ENCODE measurements at places on chromosomes 1 and 21. TPM values are rescaled to one million over a fixed set of nuclear protein-coding genes. Genes with fewer than 3 reads are reported as not detected.
A peak's percentile ranks its signal among the peaks of the same experiment; 100 is the strongest.

GRCh38 chr1:183567584-183567983, 22.7 kb downstream of the NCF2 start:
- no peak for DNase-seq

DNA sequence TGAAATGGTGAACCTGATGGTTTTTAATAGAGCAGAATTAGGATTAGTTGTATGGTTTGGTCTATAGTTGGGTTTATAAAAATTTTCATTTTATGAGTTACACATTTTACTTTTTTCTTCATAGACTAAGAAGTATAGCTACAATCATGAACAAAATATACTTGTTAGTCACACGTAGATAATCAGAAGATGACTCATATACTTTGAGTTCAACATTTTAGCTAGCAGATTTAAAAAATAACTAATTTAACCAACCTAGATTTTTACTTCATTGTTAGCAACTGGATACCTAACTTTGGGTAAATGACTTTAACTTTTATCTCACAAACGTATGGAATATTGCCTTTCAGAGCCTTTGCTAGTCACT, 27.9 kb downstream of the MORC3 start:
- no peak for DNase-seq

DNA sequence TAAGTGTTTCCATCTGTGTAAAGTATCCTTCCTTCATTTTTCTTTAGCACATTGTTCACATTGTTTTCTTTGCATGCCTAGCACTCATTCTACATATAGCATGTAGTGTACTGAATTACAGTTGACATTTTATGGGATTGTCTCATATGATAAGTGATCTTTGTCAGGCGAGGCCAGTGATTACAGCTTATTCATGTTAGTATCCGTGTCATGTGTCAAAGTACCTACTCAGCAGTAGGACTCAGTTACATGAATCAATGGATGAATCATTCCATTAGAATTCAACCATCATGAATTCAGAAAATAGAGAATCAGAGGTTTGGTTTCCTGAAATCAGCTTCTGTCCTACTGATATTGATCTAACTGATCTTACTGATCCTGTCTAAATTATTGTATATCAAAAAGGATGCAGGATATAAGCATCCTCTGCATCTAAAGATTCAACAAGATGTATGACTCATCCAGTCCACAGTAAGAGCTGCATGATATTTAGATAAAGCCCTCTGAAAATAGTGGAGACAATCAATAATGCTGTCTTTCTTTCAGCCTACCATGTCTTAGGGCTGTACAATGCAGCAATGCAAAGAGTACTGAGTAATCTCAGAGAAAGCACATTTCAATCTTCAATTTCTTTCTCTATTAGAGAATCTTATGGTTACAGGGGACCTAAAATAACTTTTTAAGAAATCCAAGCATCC, 20.7 kb upstream of the HRNR start:
- no peak for DNase-seq

GRCh38 chr21:18138507-18138906, 106.1 kb upstream of the CHODL start:
- no peak for DNase-seq

GUCA2B gene
- polyA plus RNA-seq, result not detected

- no peak for DNase-seq
Observed at GRCh38 chr1:21217812-21218596, 41.3 kb upstream of the EIF4G3 start.

- no peak for DNase-seq
Observed at GRCh38 chr1:10387677-10388386, 11.0 kb upstream of the PGD start.

SERPINC1 gene
- polyA plus RNA-seq, result not detected

DNA sequence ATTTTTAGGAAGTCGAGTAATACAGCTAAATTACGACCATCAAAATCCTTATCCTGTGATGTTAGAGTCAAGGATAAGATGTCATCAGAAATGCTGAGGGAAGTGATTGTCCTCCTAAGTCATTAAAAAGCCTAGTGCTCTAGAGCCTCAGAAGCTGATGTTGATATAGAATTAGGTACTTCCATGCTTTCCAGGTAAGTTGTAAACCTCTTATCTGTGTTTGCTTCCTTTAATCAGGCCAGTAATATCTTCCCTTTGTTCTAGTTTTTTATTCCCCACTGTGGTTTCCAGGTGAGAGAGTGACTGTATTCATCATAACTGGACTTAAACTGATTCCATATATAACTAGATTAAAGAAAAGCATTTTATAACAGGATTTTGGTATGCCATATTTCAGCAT, 44.4 kb downstream of the SMG7 start:
- no peak for DNase-seq

- no peak for DNase-seq
Observed at GRCh38 chr1:156899956-156900718, 6.6 kb downstream of the PEAR1 start.

PGLYRP3 gene
- not detected for polyA plus RNA-seq

- DNase-seq, result no peak
Observed at GRCh38 chr1:239274242-239274830, 112.0 kb upstream of the CHRM3 start.

- DNase-seq, result no peak
Observed at GRCh38 chr1:9324246-9325096, 31.8 kb downstream of the SPSB1 start.

DNA sequence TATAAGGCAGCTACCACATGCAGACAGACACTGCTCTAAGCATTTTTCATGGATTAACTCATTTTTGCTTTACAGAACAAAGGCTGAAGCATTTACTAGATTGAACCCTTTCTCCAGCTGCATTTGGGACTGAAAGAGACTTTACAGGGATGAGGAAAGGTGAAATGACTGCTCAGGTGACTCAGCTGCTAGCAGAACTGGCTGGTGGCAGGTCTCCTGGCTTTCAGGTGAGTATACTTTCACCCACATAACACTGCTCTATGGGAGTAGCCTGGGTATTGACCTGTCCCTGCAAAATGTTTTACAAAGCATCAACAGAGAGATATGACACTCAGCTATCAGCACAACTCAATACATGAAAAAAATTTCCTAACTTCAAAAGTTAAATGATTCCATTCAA, 2.6 kb upstream of the CCDC185 start:
- DNase-seq, result no peak

- DNase-seq, result peak; percentile 68
Observed at GRCh38 chr1:47432071-47433036, 5.5 kb upstream of the FOXD2 start.

DNA sequence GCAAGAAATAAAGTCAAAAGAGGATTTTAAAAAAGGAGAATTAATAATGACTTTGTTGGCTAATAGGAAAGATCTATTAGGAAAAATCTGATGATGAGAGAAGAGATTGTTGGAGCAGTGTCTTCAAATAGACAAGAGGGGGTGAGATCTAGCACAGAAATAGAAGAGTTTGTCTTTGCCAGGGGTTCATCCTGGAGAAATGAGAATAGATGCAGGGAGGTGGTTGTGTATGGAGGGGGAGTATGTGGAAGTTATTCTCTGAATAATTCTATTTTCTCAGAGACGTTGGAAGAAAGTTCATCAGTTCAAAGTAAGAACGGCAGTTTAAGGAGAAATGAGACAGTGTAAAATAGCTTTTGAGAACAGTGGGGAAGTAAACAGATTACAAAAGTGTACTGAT, 161.3 kb downstream of the TM2D1 start:
- DNase-seq, result no peak

SDF4 gene
- 73.8 TPM for polyA plus RNA-seq

- DNase-seq, result no peak
Observed at GRCh38 chr1:165686121-165686970, 12.0 kb downstream of the ALDH9A1 start.

MROH7 gene
- not detected for polyA plus RNA-seq

GRCh38 chr1:190908246-190908645, 430.6 kb upstream of the BRINP3 start:
- no peak for DNase-seq

- no peak for DNase-seq
Observed at GRCh38 chr1:54716299-54717047, 812 bp downstream of the TTC4 start.

GJA4 gene
- polyA plus RNA-seq, result not detected

GRCh38 chr21:23921670-23922418, 1685.4 kb downstream of the MRPL39 start:
- no peak for DNase-seq

DNA sequence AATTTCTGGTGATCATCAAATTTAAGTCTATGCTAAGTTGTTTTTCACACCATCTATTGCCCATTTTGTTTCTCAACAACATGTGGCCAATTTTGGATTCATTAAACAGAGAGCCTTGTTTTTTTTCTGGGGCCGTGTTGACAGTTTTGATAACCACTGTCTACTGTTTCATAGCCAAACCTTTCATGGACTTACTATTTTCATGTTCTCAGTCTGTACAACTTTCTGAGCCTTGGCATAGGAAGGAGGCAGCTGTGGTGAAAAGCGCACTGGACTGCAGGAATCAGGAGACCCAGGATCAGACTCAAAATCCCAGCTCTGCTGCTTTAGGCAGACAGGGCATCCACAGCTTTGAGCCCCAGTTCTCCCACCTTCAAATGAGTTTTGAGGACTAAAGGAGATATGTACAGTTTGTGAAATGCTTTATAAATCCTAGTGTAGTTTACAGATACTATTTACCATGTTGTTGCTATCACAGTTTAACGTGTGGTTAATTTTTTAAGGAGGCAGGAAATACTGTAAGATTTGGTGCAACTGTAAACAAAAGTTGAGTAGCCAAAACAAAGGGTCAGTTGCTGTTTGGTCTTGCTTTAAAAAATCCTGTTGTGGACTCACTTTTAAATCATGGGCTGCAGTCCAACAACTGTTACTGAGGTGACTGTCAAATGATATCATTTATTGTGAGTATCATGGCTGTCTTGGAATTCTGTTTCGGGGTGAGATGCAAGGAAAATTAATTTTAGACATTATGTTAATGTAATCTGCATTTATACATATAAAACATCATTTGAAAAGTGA, 2.9 kb downstream of the MACO1 start:
- DNase-seq, result no peak

- no peak for DNase-seq
Observed at GRCh38 chr1:56978819-56979218, 13.0 kb upstream of the C8B start.

GRCh38 chr21:37266515-37267221, 466 bp downstream of the VPS26C start:
- DNase-seq, result no peak

DISP1 gene
- polyA plus RNA-seq, result 2.7 TPM

ANKRD34A gene
- polyA plus RNA-seq, result 0.25 TPM

TFF3 gene
- polyA plus RNA-seq, result not detected

TMEM82 gene
- not detected for polyA plus RNA-seq

DNA sequence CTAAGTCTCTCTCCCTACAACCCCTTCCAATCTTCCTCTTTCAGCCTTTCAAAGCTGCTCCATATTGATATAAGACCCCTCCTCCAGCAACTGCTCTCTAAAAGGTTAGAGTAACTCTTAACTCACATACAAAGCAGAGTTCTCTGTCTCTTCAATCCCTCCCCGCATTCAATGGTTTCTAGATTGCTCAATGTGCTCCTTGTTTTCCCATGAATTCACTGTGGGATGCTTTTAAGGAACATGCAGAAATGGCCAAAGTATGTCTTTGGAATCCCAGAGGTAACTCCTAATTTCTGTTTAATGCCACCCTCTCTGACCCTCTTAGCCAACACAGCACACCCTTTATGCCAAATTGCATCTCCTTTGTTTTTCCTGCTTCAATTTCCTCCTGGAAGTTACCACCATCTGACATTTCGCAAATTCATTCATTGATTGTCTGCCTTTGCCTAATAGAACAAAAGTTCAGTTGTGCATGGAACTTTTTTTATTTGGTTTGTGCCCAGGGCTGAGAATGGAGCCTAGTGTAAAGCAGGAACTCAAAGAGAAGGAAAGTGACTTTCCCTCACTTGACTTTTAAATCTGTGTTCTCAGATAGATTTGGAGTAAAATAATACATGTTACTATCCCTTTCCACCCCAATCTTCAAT, 172.7 kb upstream of the C8B start:
- DNase-seq, result no peak

DNA sequence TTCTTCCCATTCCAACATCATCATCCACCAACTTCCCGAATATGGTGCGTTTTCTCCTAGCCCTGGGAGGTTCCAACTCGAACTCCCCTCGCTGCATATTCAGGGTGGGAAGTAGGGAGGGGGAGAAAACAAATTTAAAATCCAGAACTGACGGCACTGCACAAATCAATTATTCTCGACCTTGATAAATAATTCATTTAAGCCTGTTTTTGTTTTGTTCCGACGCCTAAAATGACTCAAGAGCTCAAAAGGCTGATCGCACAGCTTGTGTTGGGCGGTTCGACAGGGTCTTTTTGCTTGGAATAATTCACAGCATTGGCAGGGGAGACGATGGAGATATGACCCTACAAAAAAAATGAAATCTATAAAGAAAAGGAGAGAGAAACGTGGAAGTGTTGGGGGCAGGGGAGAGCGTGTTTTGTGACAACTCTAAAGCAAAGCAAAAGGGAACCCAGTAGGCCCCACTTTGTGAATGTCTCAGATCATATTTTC, 3.1 kb upstream of the BARHL2 start:
- no peak for DNase-seq

Measured in naive thymus-derived CD8-positive, alpha-beta T cell (primary cell).